Foreskin fibroblast (primary cell): ENCODE measurements at places on chromosomes 1 and 21.

GRCh38 chr1:196323869-196324268 lies 284.4 kb downstream of the KCNT2 start:
- DNase-seq, result no peak

- DNase-seq, result peak; percentile 39
These were observed 20.6 kb upstream of the PGD start for GRCh38 chr1:10378081-10378841.

- peak; percentile 43 for DNase-seq
These were observed 74.2 kb upstream of the RGS4 start for GRCh38 chr1:162994921-162995320.

DNA sequence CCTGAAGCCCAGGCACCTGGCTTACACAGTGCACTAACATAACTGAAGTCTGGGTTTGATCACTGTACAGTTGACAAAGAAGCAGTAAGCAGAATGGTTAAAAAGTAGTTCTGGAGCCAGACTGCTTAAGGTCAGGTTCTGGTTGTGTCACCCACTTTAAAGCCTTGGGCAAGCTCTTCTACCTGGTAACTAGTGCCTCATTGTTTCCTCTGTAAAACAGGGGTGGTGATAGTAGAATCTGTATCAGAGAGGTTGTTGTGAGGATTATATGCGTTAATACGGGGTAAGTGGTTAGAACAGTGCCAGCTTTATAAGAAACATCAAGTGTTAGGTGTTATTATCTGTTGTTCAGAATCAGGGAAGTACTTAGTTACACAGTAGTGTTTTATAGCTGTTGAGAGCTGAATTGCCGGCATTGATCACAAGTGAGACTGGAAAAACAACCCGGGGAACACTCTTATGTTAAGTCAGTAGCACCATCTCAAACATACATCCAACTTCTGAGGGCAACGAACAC lies 3.7 kb downstream of the BACH1 start:
- DNase-seq, result no peak

- DNase-seq, result no peak
These were observed 17.5 kb downstream of the LACTBL1 start for GRCh38 chr1:22955146-22955545.

DNA sequence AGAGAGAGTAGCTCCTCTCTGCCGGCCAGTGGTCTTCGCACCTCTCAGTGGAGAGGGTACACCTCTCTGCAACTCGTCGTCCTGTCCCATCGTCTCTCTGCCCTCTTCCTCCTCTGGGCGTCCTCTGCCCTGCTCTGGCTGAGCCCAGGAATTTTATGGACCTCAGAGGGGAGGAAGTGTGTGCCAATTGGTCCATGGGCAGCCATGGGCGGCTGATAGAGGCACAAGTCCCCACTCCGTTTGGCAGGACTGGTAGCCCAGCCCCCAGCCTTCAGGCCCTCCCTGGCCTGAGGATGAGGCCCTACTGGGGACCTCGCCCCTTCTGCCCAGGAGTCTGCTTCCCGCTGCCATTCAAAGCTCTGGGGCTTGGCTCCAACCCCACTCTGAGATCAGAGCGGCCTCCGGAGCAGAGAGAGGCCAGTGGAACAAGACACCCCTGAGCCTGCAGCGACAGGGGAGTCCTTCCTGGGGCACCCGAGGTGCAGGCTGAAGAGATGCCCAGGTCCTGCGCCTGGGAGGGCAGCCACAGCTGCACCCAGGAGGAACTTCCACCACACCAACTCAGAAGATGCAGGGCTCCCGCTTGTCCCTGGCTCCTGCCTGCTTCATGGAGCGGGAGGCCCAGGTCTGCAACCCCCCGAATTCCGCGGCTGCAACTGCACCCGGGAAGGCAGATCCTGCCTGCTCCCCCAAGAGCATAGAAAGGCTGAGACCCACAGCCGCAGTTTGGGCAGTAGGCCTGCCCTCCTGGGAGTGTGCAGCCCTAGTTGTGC lies 659.9 kb downstream of the KCNT2 start:
- no peak for DNase-seq

DNA sequence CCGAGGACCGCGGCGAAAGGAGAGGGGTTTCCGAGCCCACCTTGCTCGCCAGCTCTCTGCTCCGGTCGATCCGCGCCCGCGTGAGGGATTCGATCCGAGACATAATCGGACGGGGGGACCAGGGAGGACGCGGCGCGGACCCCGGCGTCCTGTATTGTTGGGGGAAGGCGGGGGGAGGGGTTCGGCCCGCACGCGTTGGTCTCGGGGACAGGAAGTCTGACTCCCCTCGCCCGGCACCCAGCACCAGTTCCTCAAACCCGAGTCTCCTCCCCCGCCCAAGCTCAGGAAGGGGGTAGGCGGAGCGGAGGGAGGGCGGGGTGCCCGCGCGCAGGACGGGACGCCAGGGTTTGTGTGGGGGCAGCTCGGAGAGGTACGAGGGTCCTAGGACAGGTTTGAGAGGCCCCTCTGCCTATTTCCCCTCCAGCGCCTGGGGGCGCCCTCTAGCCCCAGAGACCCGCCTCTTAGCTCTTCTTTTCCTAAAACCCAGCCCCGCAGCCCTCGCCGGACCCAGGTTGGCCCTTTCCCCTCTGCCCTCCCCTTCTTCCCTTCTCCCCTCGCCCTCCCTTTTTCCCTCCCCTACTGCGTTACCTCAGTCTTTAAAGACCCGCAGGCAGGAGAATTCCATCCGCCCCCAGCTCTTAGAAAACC lies at the start of gene ARHGEF2:
Gene ARHGEF2, minus strand, starts transcription at position 223 of the 648 bp plus-strand sequence. Its CDS starts 120 bp downstream, at position 103.
- no peak for DNase-seq

- DNase-seq, result peak; percentile 41
These were observed 722 bp downstream of the LZIC start for GRCh38 chr1:9942399-9942938.

DNA sequence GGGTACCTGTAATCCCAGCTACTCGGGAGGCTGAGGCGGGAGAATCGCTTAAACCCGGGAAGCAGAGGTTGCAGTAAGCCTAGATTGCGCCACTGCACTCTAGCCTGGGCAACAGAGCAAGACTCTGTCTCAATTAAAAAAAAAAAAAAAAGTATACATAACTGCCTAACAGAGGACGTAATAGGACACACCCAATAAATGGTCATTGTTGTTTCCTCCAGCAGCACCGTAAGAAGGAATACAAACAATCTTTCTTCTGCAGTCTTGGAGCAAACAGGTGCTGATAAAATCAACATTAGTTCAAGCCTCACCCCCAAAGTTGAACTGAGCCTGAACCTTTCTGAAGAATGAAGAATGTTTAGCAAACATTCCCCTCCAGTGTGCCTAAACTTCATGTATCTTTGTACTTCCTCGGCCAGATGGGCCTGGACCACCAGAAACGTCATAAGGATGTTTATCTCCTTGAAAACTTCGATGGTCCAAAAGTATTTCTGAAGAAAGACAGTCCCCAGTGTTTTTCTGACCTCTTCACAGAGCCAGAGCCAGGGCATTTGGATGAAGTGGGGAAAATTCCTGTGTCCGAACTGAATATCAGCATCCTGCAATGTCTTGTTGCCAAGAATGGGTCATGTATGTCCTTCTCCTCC lies 136.8 kb upstream of the F3 start:
- DNase-seq, result no peak

DNA sequence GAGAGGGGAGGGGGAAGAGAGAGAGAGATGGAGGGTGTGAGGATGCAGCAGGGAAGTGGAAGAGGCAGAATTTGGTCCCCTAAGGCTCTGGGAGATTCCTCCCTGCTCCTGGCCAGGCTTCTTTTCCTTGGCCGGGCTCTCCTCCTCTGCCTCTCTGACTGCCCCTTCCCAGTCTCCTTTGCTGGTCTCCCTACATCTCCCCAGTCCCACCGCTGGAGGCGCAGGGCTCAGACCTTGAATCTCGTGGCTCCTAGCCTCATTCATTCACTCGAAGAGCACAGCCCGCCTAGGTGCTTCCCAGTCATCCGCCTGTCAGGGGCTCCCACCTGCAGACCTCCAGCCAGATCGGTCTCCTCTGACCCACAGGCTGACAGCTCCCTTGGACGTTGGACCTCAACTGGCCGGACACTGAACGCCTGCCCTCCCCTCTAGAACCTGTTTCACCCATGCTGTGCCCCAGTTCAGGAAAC lies 76.5 kb downstream of the VWA5B1 start:
- peak; percentile 45 for DNase-seq

DNA sequence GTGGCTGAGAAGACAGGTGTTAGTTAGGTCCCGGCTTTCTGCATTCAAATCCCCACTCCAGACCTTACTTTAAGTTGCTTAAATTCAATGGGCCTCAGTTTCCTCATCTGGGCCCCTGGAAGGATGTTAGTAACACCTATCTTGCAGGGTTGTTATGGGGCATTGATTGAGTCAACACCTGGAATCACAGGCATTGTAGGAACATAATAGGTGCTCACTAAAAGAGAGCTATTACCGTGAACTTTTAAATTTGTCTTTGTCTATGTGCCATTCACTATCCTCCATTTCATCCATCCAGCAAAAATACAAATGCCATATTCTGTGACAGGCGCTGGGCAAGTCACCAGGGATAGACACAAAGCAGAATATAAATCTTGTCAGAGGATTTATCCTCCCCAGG lies 10.5 kb upstream of the MAPKAPK2 start:
- no peak for DNase-seq

DNA sequence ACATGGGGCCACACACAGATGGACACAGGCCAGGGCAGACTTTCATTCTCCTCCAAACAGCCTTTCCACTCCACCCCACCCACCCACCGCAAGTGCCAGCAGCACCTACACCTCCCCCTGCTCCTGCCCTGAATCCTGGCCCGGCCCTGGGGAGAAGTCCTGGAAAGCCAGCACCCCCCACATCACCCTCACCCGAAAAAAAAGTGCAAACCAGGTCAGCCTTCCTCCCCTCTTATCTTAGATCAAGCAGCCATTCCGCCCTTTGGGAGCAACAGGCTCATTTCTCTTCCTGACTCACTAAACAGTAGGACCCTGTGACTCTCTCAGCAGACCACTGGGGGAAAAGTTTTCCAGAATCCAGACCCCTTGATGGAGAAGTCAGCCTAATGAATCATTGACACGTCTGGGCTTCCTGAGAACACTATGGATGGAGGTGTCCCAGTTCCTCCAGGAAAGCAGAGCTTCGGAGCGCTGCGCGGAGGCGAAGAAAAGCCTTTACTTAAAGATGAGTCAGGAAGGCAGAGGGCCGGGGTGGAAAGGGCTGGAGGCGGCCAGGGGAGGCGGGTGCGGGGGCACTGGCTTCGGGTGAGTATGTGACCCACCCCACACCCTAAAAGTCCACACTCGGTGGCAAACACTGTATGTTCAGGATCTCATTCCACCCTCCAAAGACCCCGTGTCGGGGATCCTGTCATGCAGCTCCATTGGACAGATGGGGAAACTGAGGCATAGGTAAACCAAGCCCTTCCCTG lies 588.7 kb downstream of the MATN1 start:
- DNase-seq, result no peak

GRCh38 chr1:246170574-246171261 lies 336.4 kb downstream of the SMYD3 start:
- DNase-seq, result no peak

- no peak for DNase-seq
These were observed 47.8 kb downstream of the PTPN14 start for GRCh38 chr1:214503553-214503952.

- DNase-seq, result no peak
These were observed 7.3 kb downstream of the SLC44A3 start for GRCh38 chr1:94827434-94827833.

- no peak for DNase-seq
These were observed 49.7 kb downstream of the SYF2 start for GRCh38 chr1:25182629-25183028.

DNA sequence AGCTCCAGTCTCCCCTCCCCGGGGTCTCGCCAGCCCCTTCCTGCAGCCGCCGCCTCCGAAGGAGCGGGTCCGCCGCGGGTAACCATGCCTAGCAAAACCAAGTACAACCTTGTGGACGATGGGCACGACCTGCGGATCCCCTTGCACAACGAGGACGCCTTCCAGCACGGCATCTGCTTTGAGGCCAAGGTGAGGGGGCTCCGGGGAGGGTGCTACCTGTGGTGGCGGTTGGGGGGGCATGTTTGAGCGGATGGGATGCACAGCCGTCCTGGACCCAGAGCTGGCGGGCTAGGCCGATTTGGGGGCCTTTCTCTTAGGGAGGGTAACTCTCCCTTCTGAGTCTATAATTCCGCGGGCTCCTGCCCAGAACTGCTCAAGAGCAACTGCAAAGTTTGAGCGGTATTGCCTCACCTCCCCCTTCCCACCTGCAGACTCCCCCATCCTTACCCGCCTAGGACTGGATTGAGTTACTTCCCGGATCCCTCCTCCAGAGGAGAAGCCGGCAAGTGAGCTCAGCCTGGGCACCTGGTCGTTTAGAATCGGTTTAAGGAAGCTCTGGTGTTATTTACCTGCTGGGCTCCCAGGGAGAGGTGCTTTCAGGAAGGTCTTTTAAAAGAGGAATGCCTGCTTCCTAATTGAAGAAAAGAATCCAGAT lies 730 bp downstream of the NOS1AP start:
- DNase-seq, result no peak

DNA sequence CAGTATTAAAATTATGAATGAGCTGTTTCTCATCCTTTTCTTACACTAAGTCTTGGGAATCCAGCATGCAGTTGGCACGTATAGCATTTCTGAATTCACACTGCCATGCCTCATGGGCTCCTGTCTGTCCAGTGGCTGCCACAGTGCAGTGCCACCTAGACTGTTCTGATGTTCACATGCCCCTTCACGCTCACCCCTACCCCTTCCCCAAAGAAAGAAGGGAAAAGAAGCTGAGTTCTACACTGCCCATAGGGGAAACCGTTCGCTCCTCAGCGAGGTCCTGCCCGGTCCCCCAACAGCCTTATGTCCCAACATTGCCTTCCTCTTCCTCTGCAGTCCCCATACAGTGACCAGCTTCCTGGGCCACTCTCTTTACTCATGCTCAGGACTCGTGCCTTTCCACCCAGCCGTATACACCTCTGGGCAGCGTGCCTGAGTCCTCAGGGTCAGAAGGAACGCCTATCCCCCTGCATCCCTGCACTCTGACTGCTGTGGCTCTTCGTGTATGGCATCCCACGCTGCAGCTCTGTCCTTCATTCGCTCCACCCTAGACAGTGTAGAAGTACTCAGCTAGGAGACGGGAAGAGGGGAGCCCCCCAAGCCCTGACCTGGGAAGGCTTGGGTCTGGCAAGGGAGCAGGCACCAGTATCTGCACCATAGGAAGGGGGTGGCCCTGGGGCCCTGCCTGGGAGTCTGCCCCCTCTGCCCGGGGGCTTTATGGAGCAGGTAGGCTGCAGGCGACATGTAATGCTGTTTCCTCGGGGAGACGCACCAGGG lies 24.1 kb upstream of the ARF1 start:
- no peak for DNase-seq

DNA sequence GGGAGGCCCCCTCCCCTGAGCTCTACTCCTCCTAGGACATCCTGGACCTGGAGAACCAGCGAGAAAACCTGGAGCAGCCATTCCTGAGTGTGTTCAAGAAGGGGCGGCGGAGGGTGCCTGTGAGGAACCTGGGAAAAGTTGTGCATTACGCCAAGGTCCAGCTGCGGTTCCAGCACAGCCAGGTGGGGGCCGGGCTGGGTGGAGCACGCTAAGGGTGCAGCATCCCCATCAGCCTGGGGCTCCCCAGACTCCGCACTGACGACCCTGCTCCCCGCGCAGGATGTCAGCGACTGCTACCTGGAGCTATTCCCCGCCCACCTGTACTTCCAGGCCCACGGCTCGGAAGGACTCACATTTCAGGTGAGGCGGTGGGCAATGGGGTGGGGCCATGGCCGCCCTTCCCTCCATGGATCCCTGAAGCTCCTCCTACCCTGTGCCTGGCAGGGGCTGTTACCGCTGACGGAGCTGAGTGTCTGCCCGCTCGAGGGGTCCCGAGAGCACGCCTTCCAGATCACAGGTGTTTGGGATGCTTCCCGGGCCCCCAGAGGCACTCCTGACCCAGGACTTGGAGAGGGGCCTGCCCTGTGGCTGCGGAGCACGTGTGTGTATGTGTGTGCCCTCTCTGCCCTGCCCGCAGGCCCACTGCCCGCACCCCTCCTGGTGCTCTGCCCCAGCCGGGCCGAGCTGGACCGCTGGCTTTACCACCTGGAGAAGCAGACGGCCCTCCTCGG lies 4.1 kb downstream of the PLEKHN1 start:
- no peak for DNase-seq
